ENCODE measurements at places on chromosomes 3 and 15.

- no peak for DNase-seq
These were observed 105.3 kb downstream of the MAP4 start for GRCh38 chr3:47910777-47911440.

- DNase-seq, result no peak
These were observed 62.1 kb upstream of the WNT5A start for GRCh38 chr3:55549177-55549576.

DNA sequence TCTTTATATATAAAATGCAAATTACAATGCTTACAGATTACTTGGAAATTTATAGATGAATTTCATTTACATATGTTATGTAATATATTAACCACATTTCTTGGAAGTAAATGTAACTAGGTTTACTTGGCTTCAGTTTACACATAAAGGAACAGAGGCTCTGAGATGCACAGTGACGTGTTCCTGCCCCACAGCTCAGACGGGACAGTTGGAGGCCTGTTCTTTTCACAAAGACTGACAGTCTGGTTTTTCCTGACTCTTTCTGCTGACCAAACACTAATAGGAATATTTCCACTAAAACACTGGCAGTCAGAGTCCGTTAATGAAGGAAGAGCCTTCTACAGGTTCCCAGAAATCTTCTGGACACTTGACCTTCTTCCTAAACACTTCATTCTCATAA is 336.1 kb downstream of the MFSD1 start:
- no peak for DNase-seq

- DNase-seq, result no peak
These were observed 32.1 kb upstream of the AP4E1 start for GRCh38 chr15:50876260-50876988.

GRCh38 chr3:175585898-175586297 is 726.8 kb downstream of the NAALADL2 start:
- no peak for DNase-seq

- DNase-seq, result no peak
These were observed 59.7 kb downstream of the LMCD1 start for GRCh38 chr3:8561370-8561769.

GRCh38 chr15:24919446-24919845 is 35.3 kb upstream of the SNRPN start:
- no peak for DNase-seq

- no peak for DNase-seq
These were observed at the start of gene MUSTN1 for GRCh38 chr3:52834871-52835501. MUSTN1 (minus strand) TSS chr3:52835019; CDS start chr3:52834948, 71 bp downstream.

DNA sequence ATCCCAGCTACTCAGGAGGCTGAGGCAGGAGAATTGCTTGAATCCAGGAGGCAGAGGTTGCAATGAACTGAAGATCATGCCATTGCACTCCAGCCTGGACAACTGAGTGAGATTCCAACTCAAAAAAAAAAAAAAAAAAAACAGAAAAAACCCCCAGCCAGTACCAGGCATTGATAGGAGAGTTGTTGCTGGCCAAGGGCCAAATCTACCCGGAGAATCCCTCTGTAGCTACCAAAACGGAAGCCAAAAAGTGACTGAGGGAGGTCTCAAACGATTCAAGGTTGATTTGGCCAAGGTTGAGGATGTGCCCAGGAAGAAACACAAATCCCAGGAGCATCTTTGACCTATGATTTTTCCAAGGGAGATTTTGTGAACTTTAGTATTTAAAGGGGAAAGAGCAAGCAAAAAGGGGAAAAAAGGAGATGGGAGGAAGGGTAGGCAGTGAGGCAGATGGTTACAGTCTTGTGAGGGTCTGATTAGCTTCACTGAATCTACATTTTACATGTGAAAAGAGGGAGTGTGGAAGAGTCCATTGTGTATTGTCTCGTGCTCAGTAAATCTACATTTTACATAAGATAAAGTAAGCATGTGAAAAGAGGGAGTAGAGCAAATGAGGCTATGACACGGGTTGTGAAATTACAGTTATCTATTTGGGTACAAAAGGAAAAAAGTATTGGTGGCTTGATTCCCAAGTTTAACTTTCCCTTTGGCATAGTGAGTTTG is 32.8 kb downstream of the SETMAR start:
- no peak for DNase-seq

- DNase-seq, result no peak
These were observed 54.0 kb downstream of the FAM43A start for GRCh38 chr3:194739498-194740284.

GRCh38 chr15:38652998-38653397 is 88.4 kb upstream of the RASGRP1 start:
- DNase-seq, result no peak

- DNase-seq, result no peak
These were observed 88.6 kb upstream of the ADAMTS17 start for GRCh38 chr15:100430411-100430810.

GRCh38 chr3:156445117-156446090 is 109.5 kb downstream of the SSR3 start:
- no peak for DNase-seq

DNA sequence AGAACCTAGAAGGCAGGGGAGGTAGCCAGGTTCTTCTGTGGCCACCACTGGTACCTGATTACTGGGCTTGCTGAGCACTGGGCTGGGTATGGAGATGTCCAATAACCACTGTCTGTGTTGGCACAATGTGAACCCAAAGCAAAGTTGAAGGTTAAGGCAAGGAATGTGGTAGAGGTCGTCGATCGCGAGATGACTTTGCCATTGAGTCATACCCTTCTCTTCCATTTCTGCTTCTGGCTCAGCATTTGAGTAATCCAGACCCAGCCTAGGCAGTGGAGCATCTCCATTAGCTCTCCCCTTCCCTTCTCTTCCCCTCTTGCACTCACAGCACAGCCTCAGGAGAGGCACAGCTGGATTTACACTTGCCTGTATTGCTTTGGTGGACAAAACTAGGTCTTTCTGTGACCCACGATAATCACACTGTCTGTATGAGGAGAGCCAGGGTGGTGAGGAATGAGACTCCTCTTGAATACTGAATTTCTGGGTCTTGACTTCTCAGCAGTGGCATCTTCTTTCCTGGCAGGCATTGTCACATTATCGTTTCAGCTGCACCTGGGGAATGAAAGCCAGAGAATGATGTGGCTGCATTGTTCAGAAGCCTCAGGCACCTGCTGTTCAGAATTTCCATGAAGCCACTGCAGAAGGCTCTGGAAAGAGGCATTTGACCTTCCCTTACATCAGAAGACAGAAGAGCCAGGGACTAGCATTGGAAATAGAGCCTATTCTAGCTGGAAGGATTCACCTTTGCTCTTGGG is 272.6 kb downstream of the PDCD6IP start:
- DNase-seq, result no peak
